ENCODE measurements at places on chromosomes 16 and 17.

DNA sequence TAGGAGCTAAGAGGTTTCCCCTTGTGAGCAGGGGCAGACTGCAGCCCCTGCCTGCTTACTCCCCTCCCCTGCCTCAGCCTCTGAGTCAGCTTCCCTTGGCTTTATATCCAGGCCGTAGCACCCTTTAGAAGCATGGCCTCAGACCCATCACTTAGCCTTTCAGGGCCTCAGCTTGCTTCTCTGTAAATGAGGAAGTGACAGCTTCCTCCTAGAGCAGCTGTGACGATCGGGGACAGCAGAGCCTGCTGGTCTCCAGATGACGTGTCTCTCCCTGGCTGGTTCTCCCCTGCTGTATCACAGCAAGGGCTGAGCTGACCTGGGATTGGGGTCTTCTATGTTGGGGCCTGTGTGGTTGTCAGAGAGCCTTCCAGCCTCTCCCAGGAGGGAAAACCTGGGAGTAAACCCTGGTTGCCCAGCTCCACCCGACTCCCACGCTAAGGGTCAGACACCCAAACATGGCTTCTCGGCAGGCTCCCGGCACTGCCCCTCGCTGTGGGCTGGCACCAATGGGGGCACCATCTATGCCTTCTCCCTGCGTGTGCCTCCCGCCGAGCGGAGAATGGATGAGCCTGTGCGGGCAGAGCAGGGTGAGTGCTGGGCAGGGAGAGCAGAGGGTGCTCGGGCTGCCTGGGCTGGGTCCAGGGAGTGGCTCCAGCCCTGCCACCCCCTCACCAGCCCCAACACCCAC is 16.3 kb upstream of the MYO15B start:
- DNase-seq = no peak

- no peak for DNase-seq
Observed at GRCh38 chr16:14353340-14353739, 276.7 kb downstream of the PARN start.

- no peak for DNase-seq
Observed at GRCh38 chr17:968812-969730, 10.5 kb downstream of the NXN start.

GRCh38 chr16:50808929-50809538 is 67.1 kb downstream of the CYLD start:
- no peak for DNase-seq

DNA sequence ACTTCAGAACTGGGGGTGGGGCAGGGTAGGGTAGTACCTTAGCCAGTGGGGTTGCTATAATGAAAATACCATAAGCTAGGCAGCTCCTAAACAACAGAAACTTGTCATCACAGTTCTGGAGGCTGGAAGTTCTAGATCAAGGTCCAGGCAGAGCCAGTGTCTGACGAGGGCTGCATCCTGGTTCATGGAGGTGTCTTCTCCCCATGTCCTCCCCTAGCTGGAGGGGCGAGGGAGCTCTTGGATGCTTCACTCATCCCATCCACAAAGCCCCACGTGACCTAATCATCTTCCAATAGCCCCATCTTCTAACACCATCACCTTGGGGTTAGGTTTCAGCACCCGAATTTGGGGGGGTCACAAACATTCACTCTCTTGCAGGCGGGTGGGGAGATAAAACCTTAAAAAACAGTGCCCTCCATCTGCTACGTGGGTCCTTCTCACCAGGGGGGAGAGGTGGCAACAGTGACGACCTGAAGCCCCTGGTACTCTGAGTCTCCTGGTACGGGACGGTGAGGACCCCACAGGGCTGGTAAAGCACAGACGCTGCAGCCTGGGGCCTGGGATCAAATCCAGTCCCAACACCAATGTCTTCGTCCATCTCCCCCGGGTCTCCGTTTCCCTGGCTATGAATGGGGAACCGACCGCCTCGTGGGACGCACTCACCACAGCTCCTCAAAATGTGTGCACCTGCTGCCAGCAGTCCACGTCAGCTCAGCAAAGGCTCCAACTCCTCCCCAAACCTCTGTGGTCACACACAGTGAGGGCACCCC is 22.8 kb downstream of the RAB40B start:
- no peak for DNase-seq

DNA sequence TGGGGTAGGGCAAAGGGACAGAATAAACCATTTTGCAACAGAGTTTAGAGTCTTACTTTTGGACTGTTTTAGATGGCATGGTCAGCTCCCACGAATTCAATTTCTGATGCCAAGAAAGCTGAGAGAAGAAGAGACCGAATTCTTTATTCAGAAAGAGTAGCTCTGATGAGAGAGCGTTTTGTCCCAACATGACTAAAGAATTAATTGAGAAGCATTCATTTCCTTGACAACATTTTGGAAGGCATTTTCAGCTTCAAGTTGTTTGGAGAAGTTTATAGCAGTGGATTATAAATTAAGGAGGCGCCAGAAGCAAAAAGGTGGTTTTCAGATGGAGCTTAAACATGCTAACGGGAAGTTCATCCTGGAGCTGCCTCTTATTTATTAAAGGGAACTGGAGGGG is 12.2 kb downstream of the GAN start:
- DNase-seq = no peak

GRCh38 chr17:6240001-6240400 is 169.8 kb downstream of the WSCD1 start:
- DNase-seq = no peak

DNA sequence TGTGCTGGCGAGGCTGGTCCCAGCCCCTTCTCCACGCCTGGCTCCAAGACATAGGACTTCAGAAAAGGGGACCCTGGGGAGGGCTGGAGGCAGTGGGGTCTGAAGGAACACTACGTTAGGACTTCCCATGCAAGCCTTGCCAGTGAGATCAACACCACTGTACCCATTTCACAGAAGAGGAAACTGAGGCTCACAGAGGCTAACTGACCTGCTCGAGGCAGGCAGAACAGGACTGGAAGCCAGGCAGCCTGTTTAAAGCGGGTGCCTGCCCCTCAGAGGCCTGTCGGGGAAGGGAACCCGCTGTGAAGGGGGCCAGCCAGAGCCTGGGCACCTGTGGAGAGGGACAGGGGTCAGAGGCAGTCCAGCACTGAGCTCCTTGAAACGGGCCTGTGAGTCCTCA is 32.3 kb downstream of the PEMT start:
- no peak for DNase-seq

DNA sequence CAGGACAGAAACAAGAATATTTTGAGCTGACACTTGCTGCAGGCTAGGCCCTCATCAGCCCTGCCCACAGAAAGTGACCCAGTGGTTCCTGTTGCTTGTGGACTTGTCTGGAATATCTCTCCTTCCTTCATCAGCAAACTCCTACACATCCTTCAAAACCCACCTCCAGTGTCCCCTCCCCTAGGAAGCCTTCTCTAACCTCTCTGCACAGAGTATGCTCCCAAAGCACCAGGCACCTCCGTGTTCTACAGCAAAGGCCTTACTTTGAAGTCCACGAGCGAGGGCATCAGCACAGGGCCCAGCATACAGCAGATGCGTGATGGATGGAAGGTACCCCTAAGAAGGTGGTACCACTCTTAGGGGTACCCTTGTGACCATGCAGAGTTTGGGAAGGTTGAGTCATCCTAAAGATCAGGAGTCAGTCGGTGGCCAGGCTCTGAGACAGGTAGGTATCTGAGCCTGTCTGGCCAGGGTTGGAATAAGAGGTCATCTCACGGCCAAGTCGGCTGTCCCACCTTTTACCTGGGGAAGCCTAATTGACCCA is 2.0 kb downstream of the CCDC102A start:
- no peak for DNase-seq

DNA sequence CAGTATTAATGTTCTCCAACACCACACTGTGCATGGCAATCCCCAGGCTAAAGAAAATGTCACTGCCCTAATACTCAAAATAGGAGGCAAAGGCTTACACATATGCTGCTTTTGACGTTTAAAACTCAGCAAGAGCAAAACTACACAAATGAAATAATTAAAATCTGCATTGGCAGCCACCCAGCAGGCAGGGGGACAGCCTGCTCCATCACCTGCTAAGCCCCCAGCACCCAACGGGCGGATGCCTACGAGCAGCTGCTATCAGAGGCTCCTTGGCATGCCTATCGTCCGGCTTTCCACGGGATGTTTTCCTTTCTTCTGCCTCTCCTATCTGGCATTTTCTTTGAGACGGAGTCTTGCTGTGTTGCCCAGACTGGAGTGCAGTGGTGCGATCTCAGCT is 337.5 kb downstream of the SOX9 start:
- no peak for DNase-seq

DNA sequence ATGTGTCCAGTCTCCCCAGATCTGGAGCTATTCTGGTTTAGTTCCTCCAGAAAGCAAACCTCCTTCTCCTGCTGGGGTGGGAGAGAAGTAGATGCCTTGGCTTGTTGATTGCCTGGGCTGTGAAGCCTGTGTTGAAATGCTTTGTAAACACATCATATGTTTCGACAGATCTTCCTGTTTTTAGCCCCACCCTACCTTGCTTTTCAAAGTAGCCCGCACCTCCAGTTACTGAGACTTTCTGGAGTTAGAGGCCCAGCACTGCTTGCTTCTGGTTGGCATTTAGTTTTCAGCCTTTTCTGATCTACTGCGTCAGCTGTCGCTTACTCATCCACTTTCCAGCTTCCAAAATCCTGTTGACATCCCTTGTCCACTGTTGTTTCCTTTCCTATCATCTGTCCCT is 17.9 kb upstream of the NDEL1 start:
- DNase-seq = no peak

- DNase-seq = no peak
Observed at GRCh38 chr16:46973996-46974324, 486 bp upstream of the DNAJA2 start.

- no peak for DNase-seq
Observed at GRCh38 chr17:77957235-77957856, 1.2 kb upstream of the TNRC6C start.

GRCh38 chr16:19346335-19346922 is 60.9 kb downstream of the CLEC19A start:
- DNase-seq = no peak

GRCh38 chr17:75902406-75902805 is 2.3 kb downstream of the MRPL38 start:
- DNase-seq = no peak

DNA sequence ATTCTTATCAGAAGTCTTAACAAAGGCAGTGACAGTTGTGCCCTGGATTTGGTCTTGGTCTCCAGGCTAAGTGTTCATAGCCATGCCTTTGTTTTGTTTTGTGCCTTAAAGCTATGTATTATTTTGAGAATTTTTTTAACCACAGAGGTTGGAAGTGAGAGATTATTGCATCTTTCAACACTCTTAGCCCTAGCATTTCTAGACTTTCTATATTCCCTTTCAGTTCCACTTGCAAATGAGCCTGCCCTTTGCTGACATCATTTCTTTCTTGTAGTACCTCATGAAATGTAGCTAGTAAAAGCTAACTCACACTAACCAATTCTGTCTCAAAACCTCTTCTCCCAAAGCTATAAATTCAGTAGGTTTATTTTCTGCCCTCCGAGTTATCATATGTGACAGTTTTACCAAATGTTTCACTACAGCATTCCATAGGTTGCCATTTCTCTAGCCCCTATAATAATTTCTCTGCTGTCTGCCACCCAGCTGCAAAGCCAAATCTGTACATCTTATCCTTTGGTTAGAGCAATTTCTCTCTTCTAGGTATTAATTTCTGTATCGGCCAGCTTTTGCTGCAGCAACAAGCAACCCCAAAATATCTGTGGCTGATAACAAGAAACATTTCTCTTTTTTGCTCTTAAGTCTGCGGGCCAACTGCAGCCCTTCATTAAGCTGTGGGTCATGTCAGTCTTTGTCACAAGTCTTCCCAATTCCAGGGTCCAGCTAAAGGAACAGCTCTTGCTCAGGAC is 14.2 kb upstream of the CCL1 start:
- no peak for DNase-seq

GRCh38 chr16:31388535-31388934 is 4.6 kb upstream of the ITGAD start:
- no peak for DNase-seq

GRCh38 chr17:38454532-38454931 is 26.3 kb downstream of the ARHGAP23 start:
- DNase-seq = no peak

DNA sequence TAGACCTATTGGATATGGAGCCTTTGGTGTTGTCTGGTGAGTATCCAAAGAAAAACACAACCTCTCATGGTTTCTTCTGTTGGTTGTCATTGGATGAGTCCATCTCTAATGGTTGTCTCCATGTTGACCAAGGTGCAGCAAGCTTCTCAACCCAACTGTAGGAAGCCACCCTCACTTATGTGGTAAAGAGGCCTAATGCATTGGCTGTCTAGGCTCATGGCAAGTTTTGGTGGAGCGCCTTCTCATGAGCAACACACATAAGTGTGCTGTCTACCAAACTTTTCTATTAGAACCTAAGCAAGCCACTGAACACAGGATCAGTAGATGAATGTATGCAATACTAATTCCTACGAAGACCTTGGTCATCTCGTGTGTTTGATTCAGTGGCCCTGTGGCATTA is 819 bp downstream of the NLK start:
- no peak for DNase-seq

GRCh38 chr16:14608111-14608566 is 21.9 kb downstream of the PARN start:
- DNase-seq = no peak

GRCh38 chr17:72852277-72852938 is 240.1 kb downstream of the SLC39A11 start:
- DNase-seq = no peak

- DNase-seq = no peak
Observed at GRCh38 chr16:53611179-53611696, 92.4 kb downstream of the RPGRIP1L start.

GRCh38 chr17:57876866-57877237 is 27.0 kb upstream of the MRPS23 start:
- DNase-seq = no peak

GRCh38 chr17:79832218-79833109 is 6.8 kb downstream of the CBX4 start:
- no peak for DNase-seq

GRCh38 chr17:28745786-28746411 is 2.1 kb downstream of the TRAF4 start:
- DNase-seq = no peak

Data from NK-92 treated with Interleukin-12 subunit alpha and Interleukin-12 subunit beta, amount 100 ng/mL, for 24 hours (cell line).